Cardiac fibroblast (primary cell): ENCODE measurements at places on chromosomes 12 and 14.

GRCh38 chr12:51953089-51953488 is 1.6 kb downstream of the ACVR1B start:
- DNase-seq: peak; percentile 23

GRCh38 chr12:4743046-4743445 is 22.8 kb downstream of the GALNT8 start:
- no peak for DNase-seq

DNA sequence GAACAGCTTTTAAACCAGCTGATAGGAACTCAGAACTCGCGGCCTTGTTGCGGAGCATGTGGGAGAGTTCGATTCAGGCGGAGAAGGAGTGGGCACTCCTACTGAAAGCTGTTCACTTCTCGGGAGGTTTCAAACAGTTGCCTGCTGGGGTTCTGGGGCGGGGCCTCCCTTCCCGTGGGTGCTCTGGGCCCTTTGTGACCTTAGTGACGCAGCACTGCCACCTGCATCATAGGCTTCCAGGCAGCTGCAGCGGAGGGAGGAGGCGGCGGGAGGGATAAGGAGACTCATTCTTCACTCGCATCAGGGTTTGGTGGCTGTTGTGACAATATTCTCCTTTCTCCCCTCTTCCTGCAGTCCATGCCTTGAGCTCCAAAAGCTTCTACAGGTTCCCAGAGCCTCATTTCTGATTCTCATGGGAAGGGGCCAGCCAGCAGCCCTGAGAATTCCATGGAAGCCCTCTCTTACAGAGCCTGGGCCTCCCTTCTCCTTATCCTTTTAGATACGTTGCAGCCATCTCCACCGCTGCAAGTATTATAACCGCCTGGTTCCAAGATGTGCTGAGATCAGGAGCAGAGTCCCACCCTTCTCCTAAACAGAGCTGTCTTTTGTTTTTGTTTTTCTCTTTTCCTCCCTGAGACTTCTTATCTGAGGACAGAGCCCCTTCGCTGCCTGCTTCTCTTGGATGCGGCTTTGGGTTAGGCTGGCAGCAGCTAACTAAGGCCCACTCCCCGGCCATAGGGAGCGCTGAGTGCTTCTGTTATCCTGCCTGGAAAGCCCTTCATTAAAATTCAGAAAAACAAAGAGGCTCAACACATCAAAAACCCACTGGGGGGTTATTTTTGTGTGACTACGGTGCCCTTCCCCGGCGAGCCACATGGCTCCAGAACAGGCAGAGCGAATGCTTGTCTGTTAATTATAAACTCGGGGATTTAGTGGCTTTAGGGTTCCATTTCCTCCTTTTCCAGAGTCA is 67.6 kb upstream of the GPATCH2L start:
- no peak for DNase-seq

- DNase-seq: peak; percentile 82
Measured at GRCh38 chr12:91180582-91181395, 1.8 kb downstream of the DCN start.

DNA sequence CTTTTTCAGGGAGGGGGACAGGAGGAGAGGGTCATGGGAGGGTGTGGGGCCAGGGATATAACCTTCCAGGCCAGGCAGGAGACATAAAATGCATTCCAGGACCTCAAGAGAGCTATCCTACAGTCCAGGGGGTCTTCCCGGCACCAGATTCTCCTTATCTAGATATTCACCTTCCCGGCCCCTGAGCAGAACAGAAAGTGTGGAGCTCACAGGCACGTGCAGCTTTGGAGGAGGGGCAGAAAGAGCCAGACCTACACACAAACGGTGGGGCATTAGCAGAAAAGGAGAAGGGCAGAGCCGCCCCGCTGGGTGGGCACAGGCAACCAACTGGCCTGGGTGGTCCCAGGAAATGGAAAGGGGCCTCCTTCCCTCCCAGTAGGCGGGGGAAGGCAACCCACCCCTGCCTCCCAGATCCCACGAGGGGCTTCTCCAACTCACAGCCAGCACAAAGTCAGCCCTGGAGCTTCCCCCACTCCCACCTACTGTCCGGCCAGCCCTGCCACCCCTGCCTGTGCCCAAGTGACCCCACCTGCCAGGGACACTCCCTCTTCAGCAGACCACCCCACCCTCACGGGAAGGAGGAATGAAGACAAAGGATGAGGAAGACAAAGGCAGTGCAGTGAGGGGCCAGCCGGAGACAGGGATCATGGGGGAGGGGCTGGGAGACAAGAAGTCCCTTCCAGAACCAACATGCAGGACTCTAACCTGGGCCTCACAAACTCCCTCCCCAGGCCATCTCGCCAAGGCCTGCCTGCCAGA is 33.3 kb downstream of the CCDC85C start:
- no peak for DNase-seq

GRCh38 chr14:68124050-68124449 is 304.5 kb downstream of the RAD51B start:
- no peak for DNase-seq

GRCh38 chr12:15772405-15773018 is 16.7 kb downstream of the EPS8 start:
- peak; percentile 52 for DNase-seq

- DNase-seq: no peak
Measured at GRCh38 chr12:109844091-109844490, 10.9 kb upstream of the TRPV4 start.

DNA sequence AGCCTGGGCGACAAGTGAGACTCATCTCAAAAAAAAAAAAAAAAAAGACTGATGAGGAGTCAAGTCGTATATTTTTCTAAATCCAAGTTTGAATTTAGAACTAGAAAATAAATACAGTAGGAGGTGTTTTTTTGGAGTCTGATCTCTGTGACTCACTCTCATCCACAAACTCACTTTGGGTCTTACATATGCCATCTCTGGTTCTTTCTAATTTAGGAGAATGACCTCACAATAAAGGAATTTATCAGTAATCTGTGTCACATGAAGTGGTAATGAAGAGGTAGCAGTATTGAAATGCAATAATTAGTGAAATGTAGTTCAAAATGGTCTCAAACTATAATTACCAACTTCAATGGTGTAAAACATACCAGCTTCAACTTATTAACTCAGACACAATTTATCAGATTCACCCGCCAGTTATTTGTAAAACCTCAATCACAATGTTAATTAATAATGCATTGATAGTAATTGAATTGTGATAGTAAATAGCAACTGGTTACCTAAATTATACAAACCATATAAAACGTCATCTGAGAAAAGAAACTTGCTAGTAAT is 4.4 kb upstream of the CFL2 start:
- DNase-seq: peak; percentile 68

DNA sequence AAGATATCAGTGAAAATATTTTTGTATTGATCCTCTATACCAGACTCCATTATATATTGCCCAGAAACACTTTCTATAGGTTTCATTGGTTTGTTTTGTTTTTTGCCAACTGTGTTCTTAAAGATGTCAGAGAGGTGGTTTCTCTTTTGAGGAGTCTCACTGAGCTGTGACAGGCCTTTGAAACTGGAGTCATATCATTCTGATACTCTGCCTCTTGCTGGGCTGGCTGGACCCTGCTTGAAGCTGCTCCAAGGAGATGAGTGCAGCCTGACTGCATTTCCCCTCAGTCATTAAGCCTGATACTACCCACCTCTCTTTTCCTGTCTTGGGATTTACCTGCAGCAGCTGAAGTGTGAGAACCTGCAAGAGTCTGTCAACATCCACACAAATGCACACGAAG is 16.4 kb upstream of the TAS2R30 start:
- no peak for DNase-seq

DNA sequence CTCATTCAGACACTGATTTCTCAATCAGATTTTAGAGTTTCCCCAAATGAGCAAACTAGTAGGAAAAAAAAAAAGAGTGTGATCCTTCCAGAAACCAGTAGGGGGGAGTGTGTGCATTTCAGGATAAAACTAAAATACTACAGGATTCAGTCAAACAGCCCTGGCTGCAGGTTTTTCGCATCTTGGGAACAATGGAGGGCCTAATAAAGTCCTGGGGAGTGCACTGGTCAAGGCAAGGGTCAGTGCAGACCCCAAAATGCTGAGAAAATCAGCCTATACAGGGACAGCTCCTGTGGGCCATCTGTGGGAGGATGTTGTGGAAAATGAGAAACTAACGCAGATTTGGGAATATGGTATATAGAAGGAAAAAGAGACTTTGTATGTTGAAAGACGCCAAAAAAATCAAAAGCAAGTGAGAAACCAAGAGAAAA is 22.2 kb upstream of the ABCD4 start:
- peak; percentile 63 for DNase-seq

- DNase-seq: no peak
Measured at GRCh38 chr14:54766276-54767138, 136.1 kb downstream of the GCH1 start.

DNA sequence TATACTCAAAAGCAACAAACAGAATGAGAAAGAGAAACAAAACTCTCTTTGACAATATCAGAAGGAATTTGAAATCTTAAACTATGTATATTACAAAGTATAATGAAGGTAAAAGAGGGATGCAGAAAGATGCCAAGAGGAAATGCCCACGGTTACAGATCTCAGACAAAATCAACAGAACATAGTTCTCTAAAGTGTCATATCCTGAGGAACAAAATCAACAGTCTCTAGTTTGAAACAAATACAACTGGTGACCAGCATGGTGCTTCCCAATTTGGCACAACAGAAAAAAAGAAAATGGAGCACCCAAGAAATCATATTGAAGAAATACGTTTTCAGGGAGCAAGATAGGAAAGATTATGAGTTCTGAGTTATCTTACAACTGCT is 116.5 kb downstream of the METTL25 start:
- peak; percentile 27 for DNase-seq

GRCh38 chr12:120588948-120589930 is 8.0 kb upstream of the POP5 start:
- DNase-seq: no peak

DNA sequence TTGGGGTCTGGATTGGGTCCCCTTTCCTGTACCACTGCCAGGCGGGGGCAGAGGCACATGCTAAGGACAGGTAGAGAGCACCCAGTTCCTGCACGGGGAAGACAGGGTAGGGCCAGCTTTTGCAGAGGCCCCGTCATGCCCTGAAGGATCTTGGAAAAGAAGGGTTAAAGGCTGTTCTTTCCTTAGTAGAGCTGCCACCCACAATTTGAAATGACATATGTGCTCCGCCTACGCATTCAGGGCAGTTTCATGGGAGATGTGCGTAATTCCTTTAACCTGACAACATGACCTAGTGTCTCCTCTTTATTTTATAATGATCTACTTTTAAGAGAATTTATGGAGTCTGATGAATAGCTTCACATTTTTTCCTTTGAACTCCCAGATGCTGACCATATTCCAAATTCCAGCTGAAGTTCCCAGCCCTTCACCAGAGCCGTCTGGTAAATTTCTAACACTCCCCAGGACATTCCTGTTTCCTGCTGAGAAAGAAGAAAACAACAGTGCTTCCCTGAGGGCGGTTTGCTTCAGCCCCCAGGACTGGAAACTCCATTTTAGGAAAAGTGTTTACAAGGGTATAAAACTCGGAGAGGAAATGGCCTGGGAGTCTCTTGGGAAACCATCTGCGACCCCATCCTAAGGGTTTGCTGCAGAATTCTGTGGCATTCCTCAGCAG is 58.9 kb upstream of the PLEKHG3 start:
- peak; percentile 95 for DNase-seq

- peak; percentile 11 for DNase-seq
Measured at GRCh38 chr12:107145397-107145796, 52.0 kb upstream of the CRY1 start.

GRCh38 chr14:42877716-42878115 is 1271.0 kb downstream of the LRFN5 start:
- DNase-seq: no peak

- peak; percentile 76 for DNase-seq
Measured at GRCh38 chr14:92729634-92730358, 18.6 kb downstream of the LGMN start.

DNA sequence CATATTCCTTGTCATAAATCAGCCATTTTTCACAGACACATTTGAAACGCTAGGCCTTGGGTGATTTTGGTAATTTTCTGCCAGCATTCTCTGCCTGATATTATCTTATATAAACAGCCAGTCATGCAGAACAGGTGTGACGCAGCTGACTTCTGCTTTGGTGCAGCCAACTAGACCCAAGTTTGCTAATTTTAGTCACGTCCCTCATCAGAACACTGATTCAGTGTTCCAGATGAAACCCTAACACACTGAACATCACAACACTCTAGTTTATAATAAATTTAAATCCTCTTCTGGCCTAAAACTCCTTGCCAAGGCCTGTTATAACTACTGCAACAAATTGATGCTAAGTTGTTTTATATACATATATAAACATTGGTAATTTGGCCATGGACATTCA is 386.1 kb downstream of the SEC23A start:
- DNase-seq: no peak

DNA sequence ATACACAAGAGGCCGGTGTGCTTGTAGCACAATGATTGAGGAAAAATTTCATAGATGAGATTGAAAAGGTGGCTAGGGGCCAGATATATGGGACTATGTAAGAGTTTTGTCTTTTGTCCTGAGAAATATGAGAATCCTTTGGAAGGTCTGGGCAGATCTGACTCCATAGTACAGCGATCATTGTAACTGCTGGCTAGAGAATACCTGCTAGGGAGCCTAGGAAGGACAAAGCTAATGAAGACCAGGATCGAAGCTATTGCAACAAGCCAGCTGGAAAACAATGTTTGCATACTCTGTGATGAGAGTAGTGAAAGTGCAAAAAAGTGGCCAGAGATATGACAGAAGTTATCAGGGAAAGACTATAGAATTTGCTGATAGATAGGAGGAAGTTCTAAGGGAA is 537.6 kb downstream of the C12orf50 start:
- DNase-seq: no peak

DNA sequence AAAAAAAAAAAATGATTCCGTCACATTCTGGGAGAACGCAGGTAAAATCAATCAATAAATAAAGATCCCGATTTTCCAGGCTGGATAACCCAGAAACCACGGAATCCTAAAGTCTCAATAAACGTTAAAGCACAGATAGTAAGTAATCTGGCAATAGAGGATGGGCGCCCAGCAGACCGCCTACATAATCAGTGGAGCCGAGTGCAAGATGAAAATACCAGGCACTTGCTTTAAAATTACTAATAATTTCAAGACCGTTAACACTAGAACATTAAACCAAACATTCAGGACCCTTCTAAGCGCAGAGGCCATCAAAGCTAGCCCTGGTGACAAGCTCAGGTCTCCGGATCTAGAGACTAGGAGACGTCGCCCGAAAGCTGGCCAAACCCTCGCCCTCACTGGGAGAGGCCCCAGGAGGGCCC is 1.2 kb upstream of the DCAF11 start:
- DNase-seq: no peak

DNA sequence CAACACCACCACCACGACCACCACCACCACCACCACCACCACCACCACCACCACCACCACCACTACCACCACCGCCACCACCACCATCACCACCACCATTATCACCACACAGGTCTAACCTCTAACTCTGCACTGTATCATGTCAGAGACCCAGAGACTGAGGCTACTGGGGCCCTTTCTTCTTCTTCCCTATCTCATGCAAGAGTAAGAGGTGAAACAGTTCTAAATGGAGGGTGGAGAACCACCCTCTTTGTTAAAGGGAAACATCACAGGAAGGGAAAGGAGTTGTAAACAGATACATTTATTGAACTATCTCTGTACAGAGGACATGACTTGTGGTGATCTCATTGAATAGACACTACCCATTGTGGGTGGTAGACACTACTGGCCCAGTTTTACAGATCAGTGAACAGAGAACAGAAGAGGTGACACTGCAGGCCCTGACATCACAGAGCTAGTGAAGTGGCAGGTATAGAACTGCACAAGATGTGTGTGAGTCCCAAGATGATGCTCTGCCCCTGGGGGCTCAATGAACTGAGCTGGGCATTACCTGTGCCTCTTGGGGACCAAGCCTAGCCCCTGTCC is 91.6 kb downstream of the FOXN3 start:
- no peak for DNase-seq
